Right ventricle myocardium inferior (tissue), 1 donor: ENCODE measurements at places on chromosomes 2 and 18.

DNA sequence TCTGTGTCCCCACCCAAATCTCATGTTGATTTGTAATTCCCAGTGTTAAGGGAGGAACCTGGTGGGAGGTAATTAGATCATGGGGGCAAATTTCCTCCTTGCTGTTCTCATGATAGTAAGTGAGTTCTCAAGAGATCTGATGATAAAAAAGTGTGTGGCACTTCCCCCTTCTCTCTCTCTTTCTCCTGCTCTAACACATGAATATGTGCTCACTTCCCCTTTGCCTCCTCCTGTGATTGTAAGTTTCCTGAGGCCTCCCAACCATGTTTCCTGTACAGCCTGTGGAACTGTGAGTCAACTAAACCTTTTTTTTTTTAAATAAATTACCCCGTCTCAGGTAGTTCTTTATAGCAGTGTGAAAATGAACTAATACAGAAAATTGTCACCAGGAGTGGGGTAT lies 380.0 kb downstream of the MEIS1 start:
- no peak for DNase-seq

GRCh38 chr2:9178110-9178903 lies 28.3 kb upstream of the ASAP2 start:
- DNase-seq, result no peak

DNA sequence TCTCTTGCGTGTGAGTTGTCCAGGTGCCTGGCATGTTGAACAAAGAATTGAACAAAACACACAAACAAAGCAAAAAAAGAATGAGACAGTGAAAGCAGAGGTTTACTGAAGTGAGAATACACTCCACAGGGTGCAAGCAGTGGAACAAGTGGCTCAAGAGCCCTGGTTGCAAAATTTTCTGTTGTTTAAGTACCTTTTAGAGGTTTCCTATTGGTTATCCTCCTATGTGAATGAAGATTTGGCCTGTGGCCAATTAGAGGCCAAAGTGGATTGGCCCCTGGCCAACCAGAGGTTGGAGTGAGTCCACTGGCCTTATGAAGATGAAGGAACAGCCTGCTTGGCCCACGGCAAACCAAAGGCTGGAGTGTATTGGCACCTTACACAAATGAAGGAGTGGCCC lies 1188.5 kb upstream of the NRXN1 start:
- DNase-seq, result no peak

GRCh38 chr2:65231892-65232477 lies 4.4 kb downstream of the ACTR2 start:
- DNase-seq, result no peak

- no peak for DNase-seq
Observed at GRCh38 chr2:38601463-38602135, 1.1 kb downstream of the HNRNPLL start.

DNA sequence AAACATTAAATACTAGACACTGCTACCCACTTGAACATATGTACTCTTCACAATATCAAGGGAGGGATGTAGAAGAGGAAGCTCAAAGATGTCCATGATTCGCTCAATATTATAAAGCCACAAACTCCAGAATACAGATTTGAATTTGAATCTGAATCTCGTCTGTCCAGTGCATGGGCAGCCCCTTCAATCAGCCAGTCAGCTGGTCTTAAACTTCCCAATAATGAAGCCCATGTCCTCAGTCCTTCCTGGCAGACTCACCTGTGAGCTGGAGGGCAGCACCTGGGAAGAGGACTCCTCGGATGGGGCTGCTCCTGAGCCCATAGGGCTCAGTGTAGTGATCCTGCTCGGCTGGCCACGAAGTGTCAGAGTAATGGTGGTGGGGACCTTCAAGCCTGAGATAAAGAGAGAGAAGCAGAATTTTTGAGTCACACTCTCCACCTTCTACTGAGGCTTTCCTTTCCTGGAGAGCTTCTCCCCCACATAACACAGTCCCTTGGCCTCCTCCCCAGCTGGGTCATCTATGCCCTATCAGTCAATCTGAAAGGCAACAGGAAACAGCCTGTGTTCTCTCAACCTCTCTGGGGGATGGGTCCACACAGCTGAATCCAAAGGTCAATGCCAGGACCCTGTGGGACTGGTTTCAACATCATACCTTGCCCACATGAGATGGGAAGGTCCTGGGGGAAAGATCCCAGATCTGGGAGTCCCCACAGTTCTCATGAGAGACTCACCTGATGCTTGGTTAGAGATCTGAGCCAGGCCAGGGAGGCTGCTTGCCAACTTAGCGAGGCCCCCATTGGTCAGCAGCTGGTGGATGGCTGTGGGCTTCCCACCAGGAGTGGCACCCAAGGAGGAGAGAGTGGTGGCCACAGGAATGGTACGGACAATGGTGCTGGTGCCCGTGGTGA lies 36.5 kb downstream of the KANSL3 start:
- DNase-seq, result no peak

DNA sequence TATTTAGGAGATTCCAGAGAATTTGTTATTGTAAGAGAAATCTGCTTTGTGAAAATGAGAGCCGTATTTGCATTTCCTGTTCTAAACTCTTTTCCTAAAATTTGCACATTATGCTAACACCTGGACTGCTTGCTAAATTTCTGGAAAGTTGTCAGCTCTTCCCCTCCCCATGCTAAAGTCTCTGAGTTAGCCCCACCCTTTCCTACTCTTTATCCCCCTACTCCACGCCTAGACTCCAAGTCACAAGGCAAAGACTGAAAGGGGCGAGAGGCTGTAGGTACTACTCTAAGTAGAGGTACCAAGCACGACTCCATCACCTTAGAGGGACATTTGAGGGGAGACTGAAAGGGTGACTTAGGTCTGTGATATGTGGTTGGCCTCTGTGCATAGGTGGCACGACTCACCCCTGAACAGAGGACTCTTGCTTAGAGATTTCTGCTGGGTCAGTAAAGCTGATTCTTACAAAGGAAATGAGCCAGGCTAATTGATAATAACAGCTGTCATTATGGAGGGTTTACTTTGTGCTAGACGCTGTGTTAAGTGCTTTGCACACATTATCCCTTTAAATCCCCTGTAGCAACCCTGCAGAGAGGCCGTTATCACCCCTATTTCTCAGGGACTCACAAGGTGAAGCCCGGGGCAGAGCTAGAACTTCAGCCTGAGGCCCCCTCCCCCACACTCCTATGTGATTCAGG lies 373.5 kb downstream of the EN1 start:
- DNase-seq, result no peak

- no peak for DNase-seq
Observed at GRCh38 chr2:135664623-135665068, 77.0 kb upstream of the UBXN4 start.

- DNase-seq, result no peak
Observed at GRCh38 chr2:128446874-128447537, 128.3 kb upstream of the HS6ST1 start.

DNA sequence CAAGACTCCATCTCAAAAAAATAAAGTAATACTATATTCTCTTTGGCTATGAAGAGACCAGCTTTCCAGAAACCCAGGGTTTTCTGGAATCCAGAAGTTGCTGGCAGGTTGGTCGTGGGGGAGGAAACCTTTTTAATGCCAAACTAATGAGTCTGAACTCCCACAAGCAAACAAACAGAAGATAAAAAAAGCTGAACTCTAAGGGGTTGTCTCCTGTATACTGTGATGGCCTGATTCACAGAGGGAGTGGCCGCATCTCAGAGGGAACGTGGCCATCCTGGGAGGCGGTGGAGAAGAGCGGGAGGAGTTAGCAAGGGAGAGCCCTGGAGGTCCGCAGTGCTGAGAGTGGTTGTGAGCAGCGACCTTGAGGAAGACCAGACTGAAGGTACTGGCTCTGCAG lies 36.1 kb downstream of the LIMS1 start:
- DNase-seq, result no peak

- DNase-seq, result no peak
Observed at GRCh38 chr2:215949991-215950404, 63.4 kb downstream of the MREG start.

DNA sequence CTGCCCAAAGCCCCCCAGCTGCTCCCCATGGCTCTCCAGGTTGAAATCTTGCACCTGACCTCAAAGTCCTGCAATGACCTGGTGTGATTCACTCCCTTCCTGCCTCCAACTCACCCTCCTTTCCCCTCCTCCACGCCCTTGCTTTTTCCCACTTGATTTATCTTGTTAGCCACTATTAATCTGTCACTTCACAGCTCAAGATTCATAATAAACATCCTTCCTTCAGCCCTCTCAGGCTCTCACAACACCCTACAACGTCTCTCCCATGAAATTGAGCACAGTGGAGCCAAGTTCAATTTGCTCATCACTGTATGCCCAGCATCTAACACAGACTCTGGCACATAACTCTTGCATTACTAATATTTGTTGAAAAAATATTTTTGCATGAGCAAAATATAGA lies 85.6 kb upstream of the SLC35G4 start:
- no peak for DNase-seq
